Epithelial cell of esophagus (primary cell): ENCODE measurements at places on chromosomes 4 and X.

- no peak for DNase-seq
Observed at GRCh38 chr4:184628103-184628502, 21.1 kb downstream of the CASP3 start.

DNA sequence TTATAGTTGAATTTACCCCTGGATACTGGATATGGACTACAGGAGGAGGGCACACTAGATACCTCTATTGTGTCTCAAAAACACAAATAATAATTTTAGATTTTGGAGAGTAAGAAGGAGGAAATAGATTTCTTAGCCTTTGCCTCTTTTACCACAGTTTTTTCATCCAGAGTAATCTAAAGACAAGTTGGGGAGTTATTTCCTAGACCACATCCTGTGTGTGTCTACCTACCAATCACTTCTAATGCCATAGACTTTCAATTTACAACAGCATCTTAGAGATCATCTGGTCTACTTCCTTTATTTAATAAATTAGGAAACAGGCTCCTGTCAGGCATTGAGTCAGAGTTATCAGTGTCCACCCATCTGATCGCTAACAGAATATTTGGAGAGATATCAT lies 191.5 kb downstream of the EDA start:
- no peak for DNase-seq

- DNase-seq = no peak
Observed at GRCh38 chr4:179804440-179804839, 2362.2 kb upstream of the AGA start.

- peak; percentile 65 for DNase-seq
Observed at GRCh38 chr4:79653871-79654270, 245.8 kb upstream of the GK2 start.

DNA sequence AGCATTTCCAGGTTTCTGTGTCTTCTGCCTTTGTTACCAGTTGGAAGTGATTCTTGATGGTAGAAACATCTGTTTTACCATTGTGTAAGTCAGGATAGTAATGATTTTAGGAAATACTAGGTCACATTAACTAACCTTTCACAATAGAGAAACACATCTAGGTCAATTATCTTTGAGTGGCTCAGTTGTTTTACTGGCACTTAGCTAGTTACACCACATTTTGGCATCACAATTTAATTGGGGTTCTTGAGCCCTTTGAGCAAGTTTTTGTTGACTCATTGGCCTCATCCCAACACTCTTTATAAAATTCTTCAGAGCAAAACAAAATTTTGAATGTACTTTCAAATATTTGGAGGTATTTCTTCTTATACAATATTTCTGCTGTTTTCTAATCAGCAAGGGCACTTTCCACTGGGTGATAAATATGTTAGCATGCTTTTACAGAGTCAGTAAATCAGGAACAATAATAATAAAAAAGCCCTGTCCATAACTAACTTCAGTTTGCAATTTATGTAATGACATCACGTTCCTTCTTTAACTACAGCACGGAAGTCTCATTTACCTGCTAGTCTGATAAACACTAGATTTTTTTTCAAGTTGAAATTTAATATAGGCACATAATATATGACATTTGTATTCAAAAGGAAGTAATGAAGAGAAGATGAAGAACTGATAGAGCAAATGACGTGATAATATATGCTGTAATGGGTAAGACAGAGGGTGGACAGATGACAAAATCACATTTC lies 64.8 kb upstream of the GK2 start:
- DNase-seq = no peak

GRCh38 chr4:168795346-168795745 lies 214.7 kb downstream of the CBR4 start:
- no peak for DNase-seq

- peak; percentile 41 for DNase-seq
Observed at GRCh38 chrX:103918050-103918449, 44.4 kb upstream of the TMSB15B start.

DNA sequence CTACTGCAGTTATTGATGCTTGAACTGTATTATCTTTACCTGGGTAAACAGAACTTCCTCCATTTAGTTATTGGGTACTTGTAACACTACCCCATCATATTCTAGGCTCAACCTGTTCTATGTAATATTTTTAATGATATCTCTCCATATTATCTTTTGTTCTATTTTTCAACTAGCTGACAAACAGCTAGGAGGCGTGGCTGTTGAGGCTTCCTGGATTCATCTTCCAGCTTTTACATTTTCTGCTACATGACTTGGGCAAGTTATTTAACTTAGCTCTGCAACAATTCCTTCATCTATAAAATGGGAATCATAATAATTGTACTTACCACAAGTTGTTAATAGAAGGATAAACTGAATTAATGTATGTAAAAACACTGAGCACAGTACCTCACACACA lies 349.3 kb downstream of the PTTG2 start:
- no peak for DNase-seq

DNA sequence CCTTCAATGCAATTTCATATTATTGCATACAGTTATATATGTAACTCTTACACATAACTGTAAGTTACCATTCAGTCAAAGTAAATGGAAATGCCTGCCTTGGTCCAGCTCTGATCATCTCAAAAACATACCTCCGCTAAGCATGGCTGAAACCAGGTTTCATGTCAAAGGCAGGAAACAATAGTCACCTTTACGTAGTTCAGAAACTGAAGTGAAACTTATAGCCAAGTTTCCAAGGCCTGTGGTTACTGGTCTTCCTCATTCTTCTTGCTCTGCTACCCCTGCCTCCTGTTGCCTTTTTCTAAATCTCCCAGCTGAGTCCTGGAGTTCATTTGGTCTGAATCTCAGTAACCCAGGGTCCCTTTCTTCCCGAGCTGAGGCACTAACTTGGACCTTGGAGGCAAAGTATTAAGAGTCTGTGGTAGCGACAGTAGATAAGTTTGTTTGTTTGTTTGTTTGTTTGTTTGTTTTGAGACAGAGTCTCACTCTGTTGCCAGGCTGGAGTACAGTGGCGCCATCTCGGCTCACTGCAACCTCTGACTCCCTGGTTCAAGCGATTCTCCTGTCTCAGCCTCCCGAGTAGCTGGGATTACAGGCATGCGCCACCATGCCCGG lies 30.8 kb downstream of the DAPP1 start:
- DNase-seq = no peak

DNA sequence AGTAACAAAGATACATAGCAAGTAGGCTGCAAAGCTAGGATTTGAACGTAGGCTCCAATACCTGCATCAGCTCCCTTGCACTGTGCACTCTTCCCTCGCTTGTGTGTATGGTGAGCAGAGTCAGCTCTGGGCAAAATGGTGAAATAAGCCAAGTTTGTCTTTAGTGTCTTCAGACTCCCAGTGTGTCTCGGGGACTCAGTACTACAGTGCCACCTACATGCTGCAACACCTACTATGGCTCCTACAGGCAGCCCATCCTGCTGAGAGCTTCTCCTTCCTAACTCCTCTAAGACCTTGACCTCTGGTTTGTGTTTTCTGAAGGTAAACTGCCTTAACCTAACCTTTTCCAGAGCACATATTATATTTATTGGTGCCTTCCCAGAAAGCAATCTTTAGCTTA lies 42.5 kb downstream of the RTL9 start:
- DNase-seq = no peak

DNA sequence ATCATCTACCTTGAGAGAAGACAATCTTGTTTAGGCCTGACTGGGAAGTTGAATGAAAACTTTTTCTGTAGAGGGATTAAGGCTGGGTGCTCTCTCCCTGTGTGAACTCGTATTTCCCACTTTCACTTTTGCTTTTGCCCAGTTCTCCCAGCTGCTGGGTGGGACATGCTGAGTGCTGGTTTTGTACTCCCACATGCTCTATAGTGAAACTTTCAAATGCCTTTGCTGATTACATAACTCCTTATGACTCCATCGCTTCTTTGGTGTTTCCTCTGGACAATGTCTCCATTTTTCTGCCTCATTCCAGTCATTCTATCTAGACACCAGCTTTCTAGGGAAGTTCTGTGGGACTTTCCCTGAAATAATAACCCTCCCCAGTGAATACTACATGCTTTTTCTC lies 100.5 kb downstream of the CLNK start:
- peak; percentile 68 for DNase-seq

GRCh38 chr4:41921476-41921875 lies 13.8 kb upstream of the TMEM33 start:
- DNase-seq = no peak

DNA sequence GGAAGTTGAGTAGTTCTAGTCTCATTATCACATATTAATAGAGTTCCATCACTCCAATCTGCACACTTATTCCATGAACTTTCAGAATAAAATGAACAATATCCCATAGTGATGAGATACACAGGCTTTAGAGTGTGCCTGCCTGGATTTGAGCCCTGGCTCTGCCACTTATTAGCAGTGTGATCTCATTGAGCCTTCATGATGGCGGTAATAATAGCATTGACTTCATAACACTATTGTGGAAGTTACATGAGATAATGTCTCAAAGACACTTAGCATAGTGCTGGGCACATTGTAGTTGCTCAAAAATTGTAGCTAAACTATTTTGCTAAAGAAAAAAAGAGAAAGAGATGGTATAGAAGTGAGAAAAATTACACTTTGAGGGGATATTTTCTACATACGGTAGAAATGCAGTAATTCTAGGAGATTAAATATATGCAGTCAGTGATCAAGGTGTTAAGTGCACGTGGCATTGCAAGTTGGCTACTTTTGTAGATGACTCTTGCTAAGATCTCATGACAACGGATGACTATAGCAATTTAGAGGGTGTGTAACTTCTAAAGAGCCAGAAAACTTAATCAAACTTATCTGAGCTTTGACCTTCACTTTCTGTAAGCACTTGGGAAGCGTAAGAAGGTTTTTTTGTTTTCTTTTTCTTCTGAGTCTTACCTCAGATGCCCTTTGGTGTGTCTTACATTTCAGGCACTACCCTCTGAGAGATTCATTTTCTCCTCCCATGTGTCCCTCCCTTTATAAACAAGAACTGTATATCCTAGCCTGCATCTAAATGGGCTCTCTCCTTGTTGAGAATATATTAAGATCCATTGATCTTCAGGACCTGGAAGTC lies 380.6 kb upstream of the NR3C2 start:
- no peak for DNase-seq

DNA sequence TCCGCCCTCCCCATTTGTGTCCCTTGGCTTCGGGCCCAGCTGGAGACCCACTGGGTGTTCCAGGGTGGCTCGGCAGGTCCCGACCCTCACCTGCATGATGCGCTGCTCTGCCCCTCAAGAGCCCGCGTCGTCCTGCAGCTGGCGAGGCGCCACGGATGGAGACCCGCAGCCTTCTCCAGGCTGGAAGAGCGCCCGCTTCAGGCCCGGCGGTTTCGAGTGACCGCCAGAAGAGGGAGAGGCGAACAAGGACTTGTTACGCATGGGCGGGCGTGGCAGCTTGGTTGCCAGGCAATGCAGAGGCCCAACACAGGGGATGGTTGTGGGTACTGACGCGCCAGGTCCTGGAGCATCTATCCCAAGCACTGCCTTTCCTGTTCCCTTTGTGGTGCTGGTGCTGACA lies at the start of gene PDCL2:
PDCL2 (minus strand) TSS at position 232 of the 400 bp plus-strand sequence; CDS start at position 96, 136 bp downstream.
- DNase-seq = no peak

- no peak for DNase-seq
Observed at GRCh38 chrX:94830717-94831116, 1156.7 kb downstream of the FAM133A start.

DNA sequence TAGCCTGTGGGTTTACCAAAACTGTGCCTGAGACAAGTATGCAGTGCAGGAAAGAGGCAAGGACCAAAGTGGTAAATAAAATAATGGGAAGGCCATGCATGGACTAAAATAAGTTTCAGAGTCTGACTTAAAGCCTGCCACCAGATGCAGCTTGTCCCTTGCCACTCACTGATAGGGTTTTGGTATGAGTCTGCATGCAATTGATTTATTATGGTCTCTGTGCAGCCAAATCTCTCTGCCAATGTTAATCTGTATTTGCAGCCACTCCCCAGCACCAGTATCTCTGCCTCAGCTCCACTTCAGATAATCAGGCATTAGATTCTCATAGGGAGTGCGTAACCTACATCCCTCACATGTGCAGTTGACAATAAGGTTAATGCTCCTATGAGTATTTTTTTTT lies 5.5 kb upstream of the FGF2 start:
- DNase-seq = no peak
